ENCODE measurements at places on chromosomes 3 and 15. TPM values are rescaled to one million over a fixed set of nuclear protein-coding genes. Genes with fewer than 3 reads are reported as not detected.
A peak's percentile ranks its signal among the peaks of the same experiment; 100 is the strongest.

DNA sequence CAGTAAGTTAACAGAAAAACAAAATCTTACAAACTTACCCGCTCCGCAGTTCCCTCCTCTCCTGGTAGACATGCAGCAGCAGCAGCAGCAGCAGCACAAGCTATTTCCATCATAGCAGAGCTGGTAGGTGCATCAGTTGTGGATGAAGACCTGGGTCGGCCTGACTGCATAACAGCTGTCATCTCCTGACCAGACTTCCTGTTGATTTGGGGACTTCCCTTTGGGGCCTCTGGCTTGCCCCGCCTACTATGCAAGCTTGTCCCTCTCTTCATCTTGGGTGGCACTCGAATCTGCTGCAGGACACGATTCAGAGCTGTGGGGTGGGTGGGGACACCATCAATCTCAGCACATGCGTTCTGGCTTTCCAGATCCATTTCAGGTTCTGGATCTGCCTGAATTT lies 65.7 kb downstream of the TMCC1 start:
- DNase-seq = no peak
- H3K27ac ChIP-seq = no peak overlapping the region
- H3K36me3 ChIP-seq = no peaks in the 10 kb centered on the region
- no peaks in the 10 kb centered on the region for H3K4me1 ChIP-seq
- H3K4me3 ChIP-seq = no peak overlapping the region
- H3K27me3 ChIP-seq = no peaks in the 10 kb centered on the region

DNA sequence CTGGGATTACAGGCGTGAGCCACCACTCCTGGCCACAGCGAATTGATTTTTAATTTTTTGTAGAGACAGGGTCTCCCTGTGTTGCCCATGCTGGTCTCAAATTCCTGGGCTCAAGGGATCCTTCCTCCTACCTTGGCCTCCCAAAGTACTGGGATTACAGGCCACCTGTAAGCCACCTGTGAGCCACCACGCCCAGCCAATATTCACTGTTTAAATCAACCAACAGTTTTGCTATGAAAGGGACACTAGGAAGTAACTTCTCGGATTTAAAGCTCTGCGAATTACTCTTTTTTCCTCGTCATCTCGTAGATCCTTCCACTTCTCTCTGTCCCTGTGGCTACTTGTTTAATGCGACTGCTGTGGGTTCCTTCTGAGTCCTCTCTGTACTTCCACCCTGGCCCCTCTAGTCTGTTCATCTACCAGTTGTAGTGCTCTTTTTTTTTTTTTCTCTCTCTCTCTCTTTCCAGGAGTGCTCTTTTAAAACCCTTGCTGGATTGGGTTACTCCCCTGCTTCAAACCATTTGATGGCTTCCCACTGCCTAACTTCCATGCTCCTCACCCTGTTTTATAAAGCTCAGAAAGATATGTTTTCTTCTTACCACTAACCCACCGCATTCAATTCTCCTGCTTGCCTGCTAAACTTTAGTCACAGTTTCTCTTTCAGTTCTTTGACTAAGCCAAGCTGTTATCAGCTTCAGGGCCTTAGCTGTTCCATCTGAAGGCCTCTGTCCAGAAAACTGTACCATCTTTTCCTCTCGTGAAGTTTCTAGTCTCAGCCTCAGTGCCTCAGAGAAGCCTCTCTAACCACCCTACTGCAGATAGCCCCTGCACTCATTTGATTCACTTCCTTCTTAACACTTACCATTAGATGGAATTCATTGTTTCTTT lies 12.4 kb downstream of the RTF1 start:
- H3K4me1 ChIP-seq = no peaks in the 10 kb centered on the region
- no peaks in the 10 kb centered on the region for H3K36me3 ChIP-seq
- no peaks in the 10 kb centered on the region for H3K27me3 ChIP-seq
- no peak overlapping the region for H3K4me3 ChIP-seq

Gene NR2C2
- polyA plus RNA-seq = 17.5 TPM

- no peaks in the 10 kb centered on the region for H3K36me3 ChIP-seq
- H3K27me3 ChIP-seq = peaks cover 22% of the 10 kb centered on the region
- DNase-seq = peak; percentile 63
- no peak within 1 kb of the TSS for H3K27ac ChIP-seq
- peak within 1 kb of the TSS; percentile 52 for H3K4me3 ChIP-seq
Observed at GRCh38 chr3:130516645-130517512, at the start of gene COL6A6. Gene COL6A6, plus strand, starts transcription at chr3:130517177. Its CDS starts 43,188 bp downstream, at chr3:130560365.

DNA sequence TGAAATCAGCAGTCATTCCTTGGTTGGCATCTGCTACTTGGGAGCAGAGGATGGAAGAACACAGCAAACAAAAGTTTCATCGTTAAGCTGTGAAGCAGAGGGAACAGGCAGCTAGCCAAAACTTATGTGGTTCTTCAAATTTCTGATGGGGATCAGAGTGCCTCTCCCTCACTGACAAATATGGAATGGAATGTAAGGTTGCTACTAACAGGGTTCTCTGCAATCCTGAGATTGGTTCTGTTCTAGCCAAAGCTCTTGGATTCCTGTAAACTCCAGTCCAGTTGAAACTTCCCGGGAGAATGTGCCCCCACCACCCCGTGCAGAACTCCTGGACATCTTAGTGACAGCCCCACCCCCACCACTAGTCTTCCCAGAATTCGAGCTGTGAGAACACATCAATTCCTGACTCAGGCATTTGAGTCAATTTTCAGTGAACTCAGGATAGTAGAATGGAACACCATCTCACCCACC lies 55.9 kb upstream of the PHLDB2 start:
- H3K27me3 ChIP-seq = no peaks in the 10 kb centered on the region
- H3K4me3 ChIP-seq = no peak overlapping the region
- DNase-seq = no peak
- no peaks in the 10 kb centered on the region for H3K4me1 ChIP-seq

Gene CHST2
- polyA plus RNA-seq = 5.1 TPM

DNA sequence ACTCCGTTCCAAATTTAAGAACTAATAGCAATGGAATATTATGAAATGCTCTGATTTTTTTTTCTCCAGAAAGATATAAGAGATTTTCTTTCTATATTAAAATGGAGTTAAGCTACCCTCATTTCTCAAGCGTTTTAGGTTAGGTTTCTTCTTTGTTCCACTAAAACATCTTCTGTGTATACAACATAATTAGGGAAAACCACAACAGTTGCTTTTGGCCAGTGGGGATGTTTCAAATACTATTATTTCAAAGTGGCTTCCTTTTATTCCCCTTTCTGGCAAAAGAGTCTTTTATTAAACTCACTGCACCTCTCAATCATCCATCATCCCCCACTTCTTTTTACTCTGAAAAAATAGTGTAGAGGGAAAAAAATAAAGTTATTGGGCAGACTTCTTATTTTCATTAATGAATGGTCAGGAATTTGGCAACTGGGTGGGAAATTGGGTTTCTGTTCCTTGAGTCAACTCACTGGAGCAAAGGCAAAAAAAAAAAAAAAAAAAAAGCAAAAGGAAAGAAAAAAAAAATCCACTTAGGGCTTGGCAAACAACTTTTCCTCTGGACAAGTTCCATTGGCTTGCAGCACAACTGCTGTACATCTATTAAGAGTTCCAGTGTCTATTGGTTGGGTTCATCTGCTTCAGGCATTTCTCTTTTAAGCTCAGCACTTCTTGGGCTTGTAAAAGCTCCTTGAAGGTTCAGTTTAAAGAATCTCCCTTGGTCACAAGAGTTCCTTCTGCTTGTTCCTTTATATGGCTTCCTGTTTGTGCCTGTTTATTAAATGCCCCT lies 963.4 kb downstream of the ROBO1 start:
- no peaks in the 10 kb centered on the region for H3K4me1 ChIP-seq
- H3K27me3 ChIP-seq = no peaks in the 10 kb centered on the region
- DNase-seq = no peak
- H3K27ac ChIP-seq = no peak overlapping the region
- H3K36me3 ChIP-seq = no peaks in the 10 kb centered on the region

Gene CPEB1
- 4.4 TPM for polyA plus RNA-seq

- peaks cover 4% of the 10 kb centered on the region for H3K4me1 ChIP-seq
- no peaks in the 10 kb centered on the region for H3K36me3 ChIP-seq
Observed at GRCh38 chr3:182562274-182562673, 231.0 kb upstream of the ATP11B start.

DNA sequence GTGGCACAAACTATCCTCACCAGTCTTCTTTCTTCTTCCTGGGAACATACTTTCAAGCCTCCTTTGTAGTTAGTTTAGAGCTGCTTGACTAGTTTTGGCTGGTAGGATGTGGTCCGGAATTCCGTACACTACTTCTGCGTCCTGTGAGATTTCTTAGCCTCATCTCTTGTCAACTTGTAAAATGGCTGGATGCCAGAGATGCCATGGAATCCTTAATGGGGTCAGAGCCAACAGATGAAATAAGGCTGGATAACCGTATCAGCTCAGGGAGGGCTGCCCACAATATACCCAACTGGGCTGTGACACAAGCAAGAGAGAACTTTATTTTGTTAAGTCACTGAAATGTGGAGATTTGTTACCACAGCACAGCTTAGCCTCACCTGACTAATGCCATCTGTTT lies 466.9 kb upstream of the MDFIC2 start:
- no peak overlapping the region for H3K27ac ChIP-seq
- no peak for DNase-seq
- no peak overlapping the region for H3K4me3 ChIP-seq
- H3K4me1 ChIP-seq = no peaks in the 10 kb centered on the region
- H3K27me3 ChIP-seq = no peaks in the 10 kb centered on the region
- no peaks in the 10 kb centered on the region for H3K36me3 ChIP-seq

DNA sequence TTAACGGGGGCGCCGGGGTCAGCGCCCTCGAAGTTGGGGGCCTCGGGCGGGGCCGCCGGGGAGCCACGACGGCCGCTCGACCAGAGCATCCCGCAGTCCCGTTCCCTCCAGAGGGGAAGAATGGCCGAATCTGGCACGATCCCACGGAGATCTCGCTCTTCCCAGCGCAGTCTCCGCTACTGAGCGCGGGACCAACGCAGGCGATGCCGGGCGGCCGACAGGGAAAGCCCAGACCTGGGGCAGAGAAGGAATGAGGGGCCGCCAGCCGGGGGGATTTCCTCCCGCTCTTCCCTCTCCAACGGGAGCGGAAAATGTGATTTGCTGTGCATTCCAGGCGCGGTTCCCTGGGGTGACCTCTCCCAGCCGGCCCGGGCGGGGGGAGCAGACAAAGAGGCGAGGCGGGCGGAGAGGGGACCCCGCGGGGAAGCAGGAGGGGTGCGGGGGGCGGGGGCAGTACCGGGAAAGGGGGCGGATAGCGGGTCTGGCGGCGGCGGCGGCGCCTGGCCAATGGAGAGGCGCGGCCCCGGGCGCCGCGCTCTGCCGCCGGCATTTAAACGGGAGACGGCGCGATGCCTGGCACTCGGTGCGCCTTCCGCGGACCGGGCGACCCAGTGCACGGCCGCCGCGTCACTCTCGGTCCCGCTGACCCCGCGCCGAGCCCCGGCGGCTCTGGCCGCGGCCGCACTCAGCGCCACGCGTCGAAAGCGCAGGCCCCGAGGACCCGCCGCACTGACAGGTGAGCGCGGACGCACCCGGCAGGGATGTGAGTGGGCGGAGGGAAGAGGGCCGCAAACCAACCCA lies at the start of gene GREM1:
TSS of gene GREM1 (plus strand) at position 579 of the 801 bp plus-strand sequence. CDS start 12,687 bp downstream, outside the sequence.
- no peak within 1 kb of the TSS for H3K27ac ChIP-seq
- peaks cover 19% of the 10 kb centered on the region for H3K4me1 ChIP-seq
- DNase-seq = no peak
- peaks cover 37% of the 10 kb centered on the region for H3K27me3 ChIP-seq
- no peaks in the 10 kb centered on the region for H3K36me3 ChIP-seq
- H3K4me3 ChIP-seq = peak within 1 kb of the TSS; percentile 64
